ENCODE measurements at places on chromosomes 2 and 18.

DNA sequence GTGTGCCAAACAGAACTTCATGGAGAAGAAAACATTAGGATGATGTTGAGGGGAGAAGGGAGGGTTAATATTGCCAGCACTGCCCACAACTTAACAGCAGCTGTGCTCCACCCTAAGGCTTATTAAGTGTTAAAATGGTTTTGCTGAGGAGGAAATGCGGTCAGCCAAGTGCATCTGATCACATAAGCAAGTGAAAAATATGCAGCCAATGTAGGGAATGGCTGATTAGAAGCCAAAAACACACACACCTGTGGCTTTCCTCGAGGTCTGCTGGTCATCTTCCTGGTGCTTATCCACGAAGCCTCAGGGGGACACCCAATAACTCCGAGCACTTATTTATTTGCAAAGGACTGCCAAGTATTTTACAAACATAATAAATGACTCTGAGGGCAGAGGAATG lies 66.3 kb upstream of the GPR45 start:
- no peak for DNase-seq

- no peak for DNase-seq
These were observed 5.8 kb upstream of the PAX8 start for GRCh38 chr2:113284476-113284875.

GRCh38 chr2:235102896-235103295 lies 151.1 kb downstream of the SH3BP4 start:
- no peak for DNase-seq

DNA sequence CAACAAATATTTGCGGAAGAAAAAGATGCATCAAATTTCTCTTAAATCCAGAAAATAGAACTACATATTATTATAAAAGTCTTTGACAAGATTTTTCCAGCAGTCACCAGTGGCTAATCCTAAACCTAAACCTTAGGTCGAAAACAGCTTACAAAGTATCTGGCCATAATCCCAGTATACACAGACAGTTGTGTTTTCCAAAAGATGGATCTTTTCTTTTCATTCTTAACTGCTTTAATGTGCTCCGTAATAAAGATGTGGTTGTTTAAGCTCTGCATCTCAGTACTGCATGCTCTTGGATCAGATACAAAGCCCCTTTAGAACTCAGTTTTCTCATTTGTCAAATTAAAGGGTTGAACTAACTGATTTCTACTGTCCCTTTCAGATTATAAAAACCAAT lies 247.8 kb downstream of the TXNL1 start:
- DNase-seq = no peak

DNA sequence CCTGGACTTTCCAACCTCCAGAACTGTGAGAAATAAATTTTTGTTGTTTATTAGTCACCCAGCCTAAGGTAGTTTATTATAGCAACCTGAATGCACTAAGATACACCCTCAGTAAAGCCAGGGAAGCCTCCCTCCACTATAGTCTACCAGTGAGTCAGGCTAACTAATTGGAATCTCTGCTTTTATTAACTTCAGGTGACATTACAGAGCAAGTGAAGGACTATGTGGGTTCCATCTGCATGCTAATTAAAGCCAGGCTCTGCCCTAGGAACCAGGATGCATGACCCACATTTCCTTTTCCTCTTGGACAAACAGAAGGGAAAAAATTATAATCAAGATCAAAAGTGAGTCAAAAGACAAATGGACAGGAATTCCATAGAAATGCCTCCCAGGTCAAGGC lies 56.1 kb downstream of the ZC3H8 start:
- DNase-seq = no peak

- DNase-seq = no peak
These were observed 10.1 kb downstream of the BCL2 start for GRCh38 chr18:63309422-63309821.

DNA sequence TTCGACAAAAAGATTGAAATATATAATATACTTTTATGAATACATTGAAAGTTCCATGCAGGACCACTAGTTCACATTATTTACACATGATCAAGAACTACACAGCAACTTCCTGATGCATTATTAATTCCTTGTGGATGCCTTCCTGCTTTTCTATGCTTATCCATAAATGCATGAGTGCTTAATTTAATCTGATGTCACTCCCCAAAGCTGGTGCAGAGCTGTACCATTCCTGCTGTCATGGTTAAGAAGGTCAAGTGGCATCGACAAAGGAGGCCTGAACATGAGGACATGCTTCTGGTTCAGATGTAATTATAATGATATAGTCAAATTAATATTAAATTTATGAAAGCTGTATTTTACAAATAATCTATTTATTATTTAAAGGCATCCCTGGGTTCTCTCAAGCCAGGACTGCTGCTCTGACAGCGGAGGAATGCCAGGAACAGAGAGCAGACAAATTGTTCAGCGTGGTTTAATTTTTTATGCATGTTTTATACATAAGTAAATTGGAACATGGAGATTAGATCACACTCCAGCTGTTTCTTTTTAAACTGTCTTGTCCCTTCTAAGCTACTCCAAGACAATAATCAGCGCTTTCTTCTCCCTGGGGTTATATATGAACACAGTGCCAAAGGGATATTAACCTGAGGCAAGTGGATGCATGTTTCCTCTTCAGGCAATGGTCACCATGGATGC lies 307.3 kb upstream of the CNTNAP5 start:
- DNase-seq = no peak
